Activated CD8-positive, alpha-beta T cell treated with anti-CD3 and anti-CD28 coated beads, Interleukin-2, amount 10 ng/mL, durations not matched to agents 7 days and 5 days (primary cell): ENCODE measurements at places on chromosomes 5 and 9. TPM values are rescaled to one million over a fixed set of nuclear protein-coding genes. Genes with fewer than 3 reads are reported as not detected.

The SSNA1 gene
- 90.0 TPM for total RNA-seq

The BTNL9 gene
- not detected for total RNA-seq

The NFIB gene
- not detected for total RNA-seq

The SKP1 gene
- total RNA-seq: 206 TPM

The FOXD4L6 gene
- total RNA-seq: not detected

The CARD19 gene
- total RNA-seq: 51.7 TPM

The PCDHGA1 gene
- not detected for total RNA-seq

The GLRA1 gene
- total RNA-seq: not detected

The PKN3 gene
- 8.0 TPM for total RNA-seq

The ZNF367 gene
- 37.1 TPM for total RNA-seq

The MTMR12 gene
- total RNA-seq: 29.4 TPM

The IL5 gene
- total RNA-seq: not detected

The BHMT gene
- not detected for total RNA-seq

The SCAI gene
- 10.7 TPM for total RNA-seq

The PFN3 gene
- total RNA-seq: not detected

The FBP1 gene
- 0.31 TPM for total RNA-seq

The NPR3 gene
- not detected for total RNA-seq

The CCIN gene
- total RNA-seq: 0.13 TPM

The CER1 gene
- total RNA-seq: not detected

The HSPB3 gene
- not detected for total RNA-seq

The PHF19 gene
- 273 TPM for total RNA-seq

The NUDT2 gene
- 28.9 TPM for total RNA-seq

The ARID3C gene
- not detected for total RNA-seq

The OMD gene
- total RNA-seq: not detected

The NUTM2G gene
- not detected for total RNA-seq

The CYSTM1 gene
- total RNA-seq: 12.2 TPM

The ZNF474 gene
- not detected for total RNA-seq

The SPAAR gene
- not detected for total RNA-seq

The DAPK1 gene
- total RNA-seq: 0.47 TPM

The SLC6A7 gene
- total RNA-seq: not detected

The KLHL9 gene
- 18.8 TPM for total RNA-seq

The SMIM33 gene
- 0.32 TPM for total RNA-seq

The PCDHGA4 gene
- not detected for total RNA-seq
